ENCODE measurements at places on chromosomes 5 and 9. TPM values are rescaled to one million over a fixed set of nuclear protein-coding genes. Genes with fewer than 3 reads are reported as not detected.

Gene RASGRF2
- total RNA-seq: 5.0 TPM

Gene PCDHGC5
- total RNA-seq: 1.3 TPM

Gene C9
- total RNA-seq: not detected

- DNase-seq: no peak
Measured at GRCh38 chr9:129567842-129568559, 52.9 kb downstream of the C9orf50 start.

DNA sequence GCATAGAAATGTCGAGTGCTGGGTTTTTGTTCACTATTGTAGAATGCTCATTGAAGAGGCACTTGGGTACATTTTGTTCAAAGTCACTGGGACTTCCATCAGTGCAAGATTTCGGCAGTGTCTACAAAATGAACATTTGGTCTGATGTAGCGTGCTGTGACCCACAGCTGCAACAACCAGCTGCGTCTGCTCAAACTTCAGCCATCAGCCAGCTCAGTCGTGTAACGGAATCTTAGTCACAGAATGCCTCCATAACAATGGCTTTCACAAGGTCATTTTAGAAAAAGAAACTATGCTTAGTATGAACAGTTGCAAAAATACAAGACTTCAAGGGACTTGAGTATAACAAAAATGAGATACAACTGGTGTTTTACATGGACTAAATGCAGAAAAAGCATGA lies 828.1 kb upstream of the GRAMD2B start:
- DNase-seq: no peak

GRCh38 chr5:37875051-37875787 lies 35.4 kb upstream of the GDNF start:
- no peak for DNase-seq

DNA sequence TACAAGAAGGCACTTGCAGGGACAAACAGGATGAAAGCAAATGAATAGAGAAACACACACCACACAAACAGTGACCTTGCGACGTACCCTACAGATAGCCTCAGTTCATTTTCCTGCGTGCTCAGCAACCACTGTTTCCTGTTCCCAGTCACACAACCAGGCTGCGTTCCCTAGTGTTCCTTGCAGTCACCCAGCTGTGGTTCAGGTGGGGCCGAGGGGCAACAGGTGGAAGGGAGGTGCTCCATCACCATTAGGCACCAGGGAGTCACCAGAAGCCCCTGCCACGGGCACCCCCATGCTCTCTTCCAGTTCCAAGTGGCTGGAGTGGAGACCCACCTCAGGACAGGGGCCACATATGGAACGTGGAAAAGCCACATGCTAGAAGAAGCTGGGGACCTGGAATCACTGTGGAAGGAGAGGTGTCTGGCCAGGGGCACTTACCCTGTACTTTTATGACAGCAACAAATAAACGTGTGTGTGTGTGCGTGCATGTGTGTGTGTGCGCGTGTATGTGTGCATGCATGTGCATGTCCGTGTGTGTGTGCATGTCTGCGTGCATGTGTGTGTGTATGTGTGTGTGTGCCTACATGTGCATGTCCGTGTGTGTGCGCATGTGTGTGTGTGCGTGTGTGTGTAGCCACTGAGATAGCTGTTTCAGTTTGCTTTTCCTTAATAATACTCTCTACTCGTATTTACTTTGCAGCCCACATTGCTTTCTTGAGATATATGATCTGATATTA lies 18.8 kb upstream of the FCN2 start:
- DNase-seq: no peak

DNA sequence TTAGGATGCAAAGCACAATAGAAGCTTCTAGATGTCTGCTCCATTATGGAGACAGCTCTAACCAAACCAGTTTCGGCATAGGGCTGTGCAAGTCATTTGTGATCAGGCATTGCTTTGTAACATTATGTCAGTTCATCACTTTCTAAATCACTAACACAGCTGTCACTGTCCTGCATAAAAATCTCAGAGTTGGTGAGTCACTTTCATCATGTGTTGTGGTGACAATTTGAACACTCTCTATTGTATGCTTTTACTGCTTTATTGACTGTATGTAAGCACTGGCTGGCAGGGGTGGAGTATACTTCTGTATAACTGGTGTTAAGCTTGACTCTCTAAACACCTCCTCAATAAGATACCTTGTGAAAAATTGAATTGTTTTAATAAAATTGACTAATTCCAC lies 77.9 kb downstream of the SLCO4C1 start:
- DNase-seq: no peak

GRCh38 chr9:22208846-22209585 lies 199.9 kb upstream of the CDKN2B start:
- DNase-seq: no peak
